Dermis lymphatic vessel endothelial cell (primary cell): ENCODE measurements at places on chromosomes 1 and 21. TPM values are rescaled to one million over a fixed set of nuclear protein-coding genes. Genes with fewer than 3 reads are reported as not detected.

Gene WDR64
- total RNA-seq = under 0.01 TPM in 1 of 2 replicates, not detected in the other

Gene ID3
- 530 and 718 TPM in 2 replicates for total RNA-seq

Gene PRAMEF6
- total RNA-seq = not detected in 2 replicates

Gene MYOG
- total RNA-seq = not detected in 2 replicates

Gene ST6GALNAC3
- total RNA-seq = 57.8 and 110 TPM in 2 replicates

Gene SPAG17
- total RNA-seq = not detected in 2 replicates

Gene SYT11
- 12.8 and 15.4 TPM in 2 replicates for total RNA-seq

Gene HENMT1
- total RNA-seq = 2.1 and 2.6 TPM in 2 replicates

Gene EPHA10
- under 0.01 TPM in 2 replicates for total RNA-seq

Gene TMEM125
- not detected in 2 replicates for total RNA-seq

Gene KCND3
- total RNA-seq = 0.09 and 1.3 TPM in 2 replicates

Gene ESRRG
- not detected in 2 replicates for total RNA-seq

Gene ADORA1
- total RNA-seq = not detected in 2 replicates

Gene ST6GALNAC5
- total RNA-seq = not detected in 2 replicates

Gene HEYL
- total RNA-seq = 0.09 and 0.22 TPM in 2 replicates

Gene STX12
- 55.7 and 58.2 TPM in 2 replicates for total RNA-seq

Gene CHIA
- total RNA-seq = not detected in 2 replicates

Gene KLHDC7A
- not detected in 2 replicates for total RNA-seq

Gene CNR2
- total RNA-seq = not detected in 2 replicates

Gene LRRN2
- total RNA-seq = not detected in 2 replicates

Gene TMEM81
- total RNA-seq = 0.76 and 1.5 TPM in 2 replicates

Gene ENTREP3
- total RNA-seq = 2.4 and 2.5 TPM in 2 replicates

Gene ICOSLG
- total RNA-seq = 0.09 and 0.43 TPM in 2 replicates

Gene ATF3
- 0.95 and 2.7 TPM in 2 replicates for total RNA-seq

Gene FOXD2
- total RNA-seq = 0.11 and 0.26 TPM in 2 replicates

Gene PCSK9
- under 0.01 and 0.22 TPM in 2 replicates for total RNA-seq

Gene SLC6A9
- 0.09 and 0.22 TPM in 2 replicates for total RNA-seq
